T-helper 1 cell treated with Interleukin-12 subunit alpha and Interleukin-12 subunit beta and Interleukin-4 antibody, amounts not matched to agents 30 ng/mL and 1 ng/mL, for 36 hours (primary cell): ENCODE measurements at places on chromosomes 11 and 22. TPM values are rescaled to one million over a fixed set of nuclear protein-coding genes. Genes with fewer than 3 reads are reported as not detected.

The SCGB1D1 gene
- total RNA-seq, result not detected in 2 replicates

The TRABD gene
- total RNA-seq, result 124 TPM in 2 replicates

The LYVE1 gene
- total RNA-seq, result not detected in 2 replicates

The TTC36 gene
- total RNA-seq, result 0.90 and 2.2 TPM in 2 replicates

The APOBEC3H gene
- 23.2 and 25.7 TPM in 2 replicates for total RNA-seq

The CDCA5 gene
- total RNA-seq, result 70.7 and 72.1 TPM in 2 replicates

The ALG8 gene
- total RNA-seq, result 55.6 and 56.1 TPM in 2 replicates

The YWHAH gene
- 141 TPM in 2 replicates for total RNA-seq

The KRTAP5-8 gene
- 0.29 TPM in 1 of 2 replicates, not detected in the other for total RNA-seq
